ENCODE measurements at places on chromosomes 6 and 20.

GRCh38 chr6:84728602-84729001 is 35.8 kb downstream of the TBX18 start:
- no peak for DNase-seq

DNA sequence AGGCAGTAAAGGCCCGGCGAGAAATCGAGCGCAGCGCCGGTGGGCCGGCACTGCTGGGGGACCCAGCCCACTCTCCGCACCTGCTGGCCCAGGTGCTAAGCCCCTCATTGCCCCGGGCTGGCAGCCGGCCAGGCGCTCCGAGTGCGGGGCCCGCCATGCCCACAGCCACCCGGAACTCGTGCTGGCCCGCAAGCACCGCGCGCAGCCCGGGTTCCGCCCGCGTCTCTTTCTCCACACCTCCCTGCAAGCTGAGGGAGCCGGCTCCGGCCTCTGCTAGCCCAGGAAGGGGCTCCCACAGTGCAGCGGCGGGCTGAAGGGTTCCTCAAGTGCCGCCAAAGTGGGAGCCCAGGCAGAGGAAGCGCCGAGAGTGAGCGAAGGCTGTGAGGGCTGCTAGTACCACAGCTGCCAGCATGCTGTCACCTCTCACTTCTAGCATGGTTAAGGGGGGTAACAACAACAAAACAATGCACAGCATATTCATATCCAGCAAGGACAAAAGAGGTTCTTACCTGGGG is 11.3 kb upstream of the GMPR start:
- no peak for DNase-seq

DNA sequence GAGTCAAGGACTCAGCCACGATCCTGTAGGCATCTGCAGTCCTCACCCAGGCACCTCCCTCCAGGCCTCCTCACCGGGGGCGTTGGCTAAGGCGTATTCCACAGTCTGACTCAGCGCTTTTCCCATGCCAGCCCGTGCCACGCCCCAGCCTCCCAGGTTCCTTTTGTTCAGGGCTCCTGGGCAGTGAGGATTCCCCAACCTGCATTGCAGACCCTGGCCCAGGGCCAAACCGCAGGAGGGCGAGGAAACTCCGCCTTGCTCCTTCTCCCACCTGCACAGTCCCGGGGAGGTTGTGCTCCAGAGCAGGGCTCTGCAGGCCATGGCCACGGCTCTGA is 202.8 kb upstream of the CST7 start:
- DNase-seq = no peak

- DNase-seq = no peak
These were observed 183.1 kb downstream of the UBE3D start for GRCh38 chr6:82882363-82883023.

- peak; percentile 15 for DNase-seq
These were observed 37.0 kb upstream of the SAMHD1 start for GRCh38 chr20:36988494-36988966.

GRCh38 chr6:132843316-132844035 is 29.1 kb downstream of the RPS12 start:
- DNase-seq = no peak

DNA sequence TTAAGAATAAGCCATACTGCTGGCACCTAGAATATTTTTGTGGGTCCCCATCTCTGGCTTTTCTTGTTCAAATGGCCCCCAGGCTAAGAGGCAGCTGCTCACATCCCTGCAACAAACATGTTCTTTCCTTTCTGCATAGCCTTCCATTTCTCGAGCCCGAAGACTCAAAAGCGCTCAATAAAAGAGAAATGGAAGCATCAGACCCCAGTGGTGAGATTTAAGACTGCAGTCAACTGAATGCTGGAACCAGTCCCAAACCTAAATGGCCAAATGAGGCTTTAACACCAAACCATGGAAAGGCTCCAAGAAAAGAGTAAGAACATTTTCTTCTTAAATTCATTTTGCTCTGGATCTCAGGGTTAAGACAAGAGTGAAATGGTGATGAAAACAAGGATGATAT is 122.1 kb upstream of the TRAF3IP2 start:
- no peak for DNase-seq

- no peak for DNase-seq
These were observed 3.1 kb downstream of the RAMACL start for GRCh38 chr6:166583230-166583965.

DNA sequence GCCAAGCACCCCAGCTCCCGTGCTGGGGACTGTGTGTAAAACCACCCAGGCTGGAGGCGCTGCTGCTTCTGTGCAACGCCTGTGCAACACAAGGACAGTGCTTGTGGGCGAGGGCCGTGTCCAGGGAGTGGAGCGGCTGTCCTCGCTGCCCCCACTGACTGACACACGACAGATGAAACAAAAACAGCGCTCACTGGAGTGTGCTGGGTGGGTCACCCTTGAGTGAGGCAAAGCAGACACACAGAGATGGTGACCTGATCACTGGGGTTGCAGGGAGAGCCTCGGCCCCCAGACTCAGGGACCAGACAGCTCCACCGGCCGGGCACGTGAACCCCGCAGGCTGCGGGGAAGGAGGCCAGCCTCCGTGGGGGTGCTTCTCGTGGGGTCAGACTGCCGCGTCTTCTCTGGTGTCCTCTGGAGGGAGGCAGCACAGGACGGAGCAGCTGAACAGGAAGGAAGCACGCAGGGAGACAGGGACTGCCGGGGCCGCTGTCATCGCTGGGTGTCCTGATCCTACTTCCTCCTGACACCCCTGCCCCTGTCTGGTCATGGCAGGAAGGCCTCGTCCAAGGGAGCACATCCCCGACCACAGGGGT is 75.9 kb upstream of the CST7 start:
- DNase-seq = no peak

GRCh38 chr20:17662333-17663039 is 19.6 kb downstream of the RRBP1 start:
- no peak for DNase-seq

Data from HFF-Myc (cell line).